Dermis blood vessel endothelial cell (primary cell): ENCODE measurements at places on chromosomes 3 and 15.

GRCh38 chr3:187024536-187025226 lies 94.4 kb downstream of the ST6GAL1 start:
- DNase-seq = no peak

GRCh38 chr15:31344266-31344665 lies 17.6 kb downstream of the KLF13 start:
- no peak for DNase-seq

DNA sequence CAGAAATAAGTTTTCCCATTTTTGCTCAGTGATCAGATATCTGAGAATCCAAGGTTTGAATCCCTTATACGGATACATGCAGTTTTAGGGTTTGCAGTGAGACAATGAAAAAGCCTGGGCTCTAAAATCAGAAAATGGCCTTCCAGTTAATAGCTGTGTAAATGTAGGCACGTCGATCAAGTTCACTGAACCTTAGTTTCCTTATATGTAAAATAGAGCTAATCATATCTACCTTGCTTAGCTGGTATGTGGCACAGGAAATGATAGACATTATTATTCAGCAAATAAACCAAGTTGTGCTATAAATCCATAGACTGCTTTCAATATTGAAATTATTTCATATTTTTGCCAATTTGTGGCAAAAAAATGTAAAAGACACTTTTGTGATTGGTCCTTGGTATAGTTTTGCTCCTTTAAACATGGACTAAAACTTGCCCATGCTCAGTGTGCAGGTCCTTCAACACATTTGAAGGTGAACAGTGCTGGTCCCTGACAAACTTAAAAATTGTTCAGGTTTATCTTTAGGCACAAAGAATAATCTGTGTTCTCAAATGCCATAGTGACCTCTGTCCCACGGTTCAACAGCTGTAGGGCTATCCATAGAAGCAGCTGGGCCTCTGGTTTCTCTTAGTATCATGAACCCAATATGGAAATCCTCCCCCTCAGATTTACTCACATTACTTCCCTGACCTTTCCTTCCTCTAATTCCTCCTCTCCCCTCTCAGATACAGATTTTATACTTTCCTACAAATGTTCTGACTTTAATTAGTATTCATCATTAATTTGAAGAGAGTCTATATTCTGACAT lies 51.0 kb downstream of the CCDC54 start:
- DNase-seq = no peak

DNA sequence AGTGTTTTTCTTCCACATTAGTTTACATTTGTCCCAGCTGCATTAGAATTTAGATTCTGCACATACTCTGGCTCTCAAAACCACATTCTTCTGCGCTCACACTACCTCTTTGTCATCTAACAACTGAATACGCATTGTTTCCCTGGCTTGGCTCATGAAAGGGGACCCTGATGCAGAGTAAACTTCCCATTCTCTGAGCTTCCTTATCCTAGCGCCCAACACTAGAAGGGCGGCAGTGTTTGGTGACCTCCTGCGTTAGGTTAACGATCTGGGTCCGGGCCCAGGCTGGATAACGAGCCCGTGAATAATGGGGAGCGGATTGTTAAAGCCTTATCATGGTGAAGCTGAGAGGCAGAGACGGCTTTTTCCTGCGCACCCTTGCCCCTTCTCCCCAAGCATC lies 63.9 kb downstream of the ETV5 start:
- DNase-seq = peak; percentile 83
